Cardiac ventricle fibroblast (primary cell): ENCODE measurements at places on chromosomes 1 and 21. TPM values are rescaled to one million over a fixed set of nuclear protein-coding genes. Genes with fewer than 3 reads are reported as not detected.

Gene TOE1
- 3.1 and 4.5 TPM in 2 replicates for total RNA-seq

Gene OSCP1
- 4.7 and 5.8 TPM in 2 replicates for total RNA-seq

Gene OR2T2
- not detected in 2 replicates for total RNA-seq

Gene LAMC2
- total RNA-seq, result 2.2 and 3.3 TPM in 2 replicates

Gene BSND
- total RNA-seq, result not detected in 2 replicates

Gene NEXN
- total RNA-seq, result 41.9 and 49.1 TPM in 2 replicates

Gene KCNE2
- not detected in 2 replicates for total RNA-seq

Gene GJC2
- 0.37 and 0.49 TPM in 2 replicates for total RNA-seq

Gene FAM151A
- not detected in 2 replicates for total RNA-seq

Gene LIN28A
- not detected in 2 replicates for total RNA-seq

Gene GBP4
- total RNA-seq, result 0.94 and 6.9 TPM in 2 replicates

Gene FOXD2
- total RNA-seq, result 0.06 TPM in 1 of 2 replicates, not detected in the other

Gene CLCNKA
- not detected in 2 replicates for total RNA-seq

Gene PGD
- total RNA-seq, result 276 and 321 TPM in 2 replicates

Gene FAM3B
- not detected in 2 replicates for total RNA-seq

Gene FCER1G
- total RNA-seq, result not detected in 2 replicates

Gene JAM2
- 1.4 and 2.2 TPM in 2 replicates for total RNA-seq

Gene HLX
- total RNA-seq, result 10.8 and 16.7 TPM in 2 replicates

Gene C1orf141
- total RNA-seq, result not detected in 2 replicates

Gene OLFM3
- total RNA-seq, result not detected in 2 replicates
